ENCODE measurements at places on chromosomes 13 and 19.
A peak's percentile ranks its signal among the peaks of the same experiment; 100 is the strongest.

- DNase-seq = no peak
- H3K27me3 ChIP-seq = no peaks in the 10 kb centered on the region
- H3K4me3 ChIP-seq = no peak overlapping the region
- H3K4me1 ChIP-seq = no peaks in the 10 kb centered on the region
- no peak overlapping the region for H3K27ac ChIP-seq
- no peaks in the 10 kb centered on the region for H3K36me3 ChIP-seq
Measured at GRCh38 chr13:98344392-98344791, 167.3 kb upstream of the RNF113B start.

- no peaks in the 10 kb centered on the region for H3K4me1 ChIP-seq
- H3K27me3 ChIP-seq = no peaks in the 10 kb centered on the region
- no peak overlapping the region for H3K27ac ChIP-seq
- DNase-seq = no peak
- H3K4me3 ChIP-seq = no peak overlapping the region
Measured at GRCh38 chr13:103210348-103210747, 144.1 kb upstream of the SLC10A2 start.

GRCh38 chr19:53982611-53983010 is 8.8 kb upstream of the CACNG6 start:
- no peaks in the 10 kb centered on the region for H3K4me1 ChIP-seq
- H3K36me3 ChIP-seq = no peaks in the 10 kb centered on the region
- H3K27ac ChIP-seq = no peak overlapping the region
- H3K4me3 ChIP-seq = no peak overlapping the region

DNA sequence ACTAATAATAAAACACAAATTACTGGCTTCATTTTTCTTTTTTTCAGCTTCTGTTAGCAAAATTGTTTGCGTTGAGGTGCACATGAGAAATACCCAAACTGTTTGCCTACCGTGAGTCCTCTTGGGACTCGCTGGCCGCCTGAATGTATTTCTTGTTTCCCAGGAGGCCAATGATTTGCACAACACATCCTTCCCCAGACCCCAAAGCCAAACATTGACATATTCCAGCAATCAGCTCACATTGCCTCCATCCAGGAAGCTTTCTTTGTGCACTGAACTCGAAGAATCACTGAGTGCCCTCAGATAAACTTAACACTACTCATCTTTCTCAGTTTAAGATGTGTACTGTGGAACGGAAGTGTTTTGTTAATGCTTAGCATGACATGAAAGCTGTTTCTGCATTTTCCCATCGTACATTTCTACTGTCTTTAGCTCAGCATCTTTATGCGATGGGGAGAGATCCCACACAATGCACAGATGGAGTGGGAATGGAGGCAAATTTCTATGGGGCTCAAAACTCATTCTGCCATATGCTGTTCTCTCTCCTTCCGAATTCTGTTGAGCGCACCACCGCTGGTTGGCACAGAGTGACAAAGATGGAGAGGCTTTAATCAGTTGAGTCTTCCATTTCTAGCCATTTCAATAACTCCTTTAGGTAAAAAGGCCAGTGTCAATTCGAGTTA is 399.5 kb downstream of the RFC3 start:
- H3K4me1 ChIP-seq = no peaks in the 10 kb centered on the region
- H3K27me3 ChIP-seq = no peaks in the 10 kb centered on the region
- no peak overlapping the region for H3K27ac ChIP-seq
- H3K36me3 ChIP-seq = no peaks in the 10 kb centered on the region
- no peak for DNase-seq
- H3K4me3 ChIP-seq = no peak overlapping the region

GRCh38 chr19:29836409-29836825 is 24.6 kb downstream of the CCNE1 start:
- H3K27me3 ChIP-seq = peaks cover 3% of the 10 kb centered on the region
- peaks cover 2% of the 10 kb centered on the region for H3K4me1 ChIP-seq
- DNase-seq = no peak
- H3K27ac ChIP-seq = no peak overlapping the region
- no peak overlapping the region for H3K4me3 ChIP-seq
- H3K36me3 ChIP-seq = no peaks in the 10 kb centered on the region

DNA sequence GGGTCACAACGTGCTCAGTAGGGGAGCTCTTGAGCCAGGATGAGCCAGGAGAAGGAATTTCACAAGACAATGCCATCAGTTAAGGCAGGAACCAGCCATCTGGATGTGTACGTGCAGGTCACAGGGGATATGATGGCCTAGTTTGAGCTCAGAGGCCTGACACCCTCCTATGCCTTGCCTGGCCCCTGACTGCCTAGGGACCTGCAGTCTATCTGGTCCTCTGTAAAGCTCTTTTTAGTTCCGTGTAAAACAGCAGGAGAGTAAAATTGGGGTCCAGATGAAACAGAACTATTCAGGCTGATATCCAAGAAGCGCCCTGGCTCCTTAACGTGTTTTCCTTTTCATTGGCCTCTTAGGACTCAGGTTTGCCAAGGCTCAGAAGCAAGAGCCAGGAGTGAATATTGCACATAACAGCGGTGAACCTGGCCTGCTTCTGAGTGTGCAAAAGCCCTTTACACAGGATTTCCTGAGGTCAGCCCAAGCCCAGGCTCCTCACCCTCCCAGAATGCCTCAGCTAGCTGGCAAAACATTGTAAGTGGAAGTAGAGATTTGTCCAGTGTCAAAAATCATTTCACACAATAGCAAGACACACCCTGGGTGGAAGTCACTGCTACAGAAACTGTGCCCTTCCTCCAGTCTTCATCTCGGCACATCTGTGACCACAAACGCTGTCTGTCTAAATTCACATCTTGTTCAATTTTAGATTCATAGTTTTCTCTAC is 777.2 kb downstream of the UQCRFS1 start:
- H3K27me3 ChIP-seq = no peaks in the 10 kb centered on the region
- no peaks in the 10 kb centered on the region for H3K36me3 ChIP-seq
- H3K4me3 ChIP-seq = no peak overlapping the region
- DNase-seq = peak; percentile 38
- H3K27ac ChIP-seq = peak overlapping the region; percentile 79
- H3K4me1 ChIP-seq = peaks cover 40% of the 10 kb centered on the region

GRCh38 chr19:18626906-18627305 is 9.9 kb upstream of the KLHL26 start:
- H3K36me3 ChIP-seq = no peaks in the 10 kb centered on the region
- no peaks in the 10 kb centered on the region for H3K4me1 ChIP-seq
- no peak overlapping the region for H3K4me3 ChIP-seq
- no peaks in the 10 kb centered on the region for H3K27me3 ChIP-seq
- no peak overlapping the region for H3K27ac ChIP-seq

DNA sequence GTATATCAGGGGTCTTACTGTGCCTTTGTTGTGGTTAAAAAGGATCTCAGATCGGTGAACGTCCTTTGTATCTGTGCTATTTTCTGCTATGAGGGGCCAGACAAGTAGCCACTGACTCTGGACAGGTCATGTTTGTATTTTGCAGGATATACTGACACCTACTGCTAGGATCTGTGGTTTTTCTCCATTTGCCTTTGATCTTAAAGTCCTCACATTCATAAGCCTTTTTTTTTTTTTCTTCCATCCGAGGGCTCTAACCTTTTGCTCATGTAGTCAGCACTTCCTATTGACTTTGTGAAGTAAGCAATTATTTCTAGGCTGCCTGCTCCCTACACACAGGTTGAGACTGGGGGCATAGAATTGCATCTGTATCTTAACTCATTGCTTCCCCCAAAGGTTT is 106.2 kb downstream of the SLITRK5 start:
- H3K36me3 ChIP-seq = no peaks in the 10 kb centered on the region
- H3K4me1 ChIP-seq = no peaks in the 10 kb centered on the region
- no peaks in the 10 kb centered on the region for H3K27me3 ChIP-seq
- H3K27ac ChIP-seq = no peak overlapping the region
- H3K4me3 ChIP-seq = no peak overlapping the region

- H3K27ac ChIP-seq = no peak overlapping the region
- no peak for DNase-seq
- H3K4me3 ChIP-seq = no peak overlapping the region
Measured at GRCh38 chr13:47076500-47076899, 179.6 kb upstream of the HTR2A start.

- peak; percentile 41 for DNase-seq
- no peaks in the 10 kb centered on the region for H3K27me3 ChIP-seq
- peaks cover 28% of the 10 kb centered on the region for H3K4me1 ChIP-seq
- no peaks in the 10 kb centered on the region for H3K36me3 ChIP-seq
Measured at GRCh38 chr13:50494138-50494537, 349.4 kb downstream of the DLEU7 start.

DNA sequence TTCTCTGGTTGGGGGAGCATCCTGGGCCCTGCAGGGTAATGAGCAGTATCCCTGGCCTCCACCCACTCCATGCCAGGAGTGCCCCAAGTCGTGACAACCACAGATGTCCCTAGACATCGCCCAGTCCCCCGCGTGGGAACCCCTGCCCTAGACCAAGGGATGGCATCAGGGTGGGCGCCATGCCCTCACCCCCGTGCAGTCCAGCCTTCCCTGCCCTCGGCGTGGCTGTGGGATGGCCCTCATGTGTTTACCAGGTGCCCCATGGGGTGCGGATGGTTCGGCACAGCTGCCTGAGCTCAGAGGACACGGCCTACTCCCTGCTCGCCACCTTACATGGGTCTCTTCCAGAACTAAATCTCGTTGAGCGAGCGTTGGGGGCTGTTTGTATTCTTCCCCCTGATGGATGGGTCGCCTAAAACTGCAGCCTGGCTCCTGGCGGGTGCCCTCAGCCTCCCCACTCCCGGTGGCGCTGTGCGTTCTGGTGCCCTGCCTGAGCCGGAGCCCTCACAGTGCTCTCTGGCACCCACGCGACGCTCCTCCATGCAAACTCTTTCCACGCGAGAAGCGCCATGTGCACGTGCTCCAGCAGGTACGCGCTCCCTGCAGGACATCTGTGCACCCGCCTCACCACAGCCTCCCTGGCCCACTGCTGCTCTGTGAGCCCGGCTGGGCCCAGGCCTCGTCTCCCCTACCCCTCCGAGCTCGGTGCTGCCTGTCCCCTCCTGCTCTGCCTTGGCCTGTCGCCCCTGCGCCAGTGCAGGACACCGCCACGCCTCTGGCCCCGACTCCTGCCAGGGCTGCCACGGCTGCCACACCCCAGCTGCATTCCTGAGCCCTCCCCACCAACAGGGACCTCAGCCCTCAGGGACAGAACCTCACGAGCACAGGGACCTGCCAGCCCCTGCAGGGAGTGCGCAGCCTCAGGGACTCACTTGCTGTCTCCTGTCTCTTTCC is 145.0 kb downstream of the KDM4B start:
- H3K4me3 ChIP-seq = no peak overlapping the region
- DNase-seq = no peak
- H3K36me3 ChIP-seq = peaks cover 70% of the 10 kb centered on the region

- no peak for DNase-seq
- no peaks in the 10 kb centered on the region for H3K36me3 ChIP-seq
- no peaks in the 10 kb centered on the region for H3K27me3 ChIP-seq
- H3K4me3 ChIP-seq = no peak overlapping the region
- H3K27ac ChIP-seq = no peak overlapping the region
Measured at GRCh38 chr13:47399599-47399998, 502.7 kb upstream of the HTR2A start.

GRCh38 chr19:2129022-2129421 is 22.3 kb downstream of the AP3D1 start:
- no peak overlapping the region for H3K27ac ChIP-seq
- peaks cover 73% of the 10 kb centered on the region for H3K36me3 ChIP-seq
- no peaks in the 10 kb centered on the region for H3K4me1 ChIP-seq
- no peak for DNase-seq
- no peak overlapping the region for H3K4me3 ChIP-seq

- H3K27ac ChIP-seq = no peak overlapping the region
- H3K4me1 ChIP-seq = no peaks in the 10 kb centered on the region
- H3K4me3 ChIP-seq = no peak overlapping the region
- DNase-seq = no peak
Measured at GRCh38 chr19:1748115-1748872, 5.0 kb upstream of the ONECUT3 start.

- no peaks in the 10 kb centered on the region for H3K4me1 ChIP-seq
- no peaks in the 10 kb centered on the region for H3K36me3 ChIP-seq
- no peaks in the 10 kb centered on the region for H3K27me3 ChIP-seq
- H3K27ac ChIP-seq = no peak overlapping the region
Measured at GRCh38 chr13:53327680-53328315, 299.2 kb downstream of the OLFM4 start.

DNA sequence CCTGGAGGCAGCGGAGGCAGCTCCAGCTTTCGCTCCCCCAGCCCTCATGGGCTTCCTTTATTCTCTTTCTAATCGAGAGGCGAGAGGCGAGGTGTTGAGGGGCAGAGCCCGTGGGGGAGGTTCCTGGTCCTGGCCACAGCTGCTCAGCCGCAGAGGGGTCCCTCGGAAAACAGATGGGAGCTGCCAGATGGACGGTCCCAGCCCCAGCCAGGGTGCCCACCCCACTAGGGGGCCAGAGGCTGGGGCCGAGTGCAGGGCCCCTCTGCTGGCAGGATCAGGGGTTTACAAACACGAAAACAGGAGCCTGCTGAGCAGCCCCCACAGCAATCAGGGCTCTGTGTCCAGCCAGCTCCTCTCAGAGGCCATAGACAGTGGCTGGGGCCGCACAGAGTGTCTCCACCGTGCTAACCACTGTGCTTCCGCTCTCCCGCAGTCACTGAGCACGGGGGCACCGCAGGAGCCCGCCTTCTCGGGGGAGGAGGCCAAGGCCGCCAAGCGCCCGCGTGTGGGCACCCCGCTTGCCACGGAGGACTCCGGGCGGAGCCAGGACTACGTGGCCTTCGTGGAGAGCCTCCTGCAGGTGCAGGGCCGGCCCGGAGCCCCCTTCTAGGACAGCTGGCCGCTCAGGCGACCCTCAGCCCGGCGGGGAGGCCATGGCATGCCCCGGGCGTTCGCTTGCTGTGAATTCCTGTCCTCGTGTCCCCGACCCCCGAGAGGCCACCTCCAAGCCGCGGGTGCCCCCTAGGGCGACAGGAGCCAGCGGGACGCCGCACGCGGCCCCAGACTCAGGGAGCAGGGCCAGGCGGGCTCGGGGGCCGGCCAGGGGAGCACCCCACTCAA is 182.2 kb downstream of the KDM4B start:
- no peaks in the 10 kb centered on the region for H3K27me3 ChIP-seq
- no peak for DNase-seq
- no peak overlapping the region for H3K27ac ChIP-seq
- peaks cover 24% of the 10 kb centered on the region for H3K36me3 ChIP-seq
- no peak overlapping the region for H3K4me3 ChIP-seq

- H3K4me1 ChIP-seq = no peaks in the 10 kb centered on the region
- H3K36me3 ChIP-seq = peaks cover 65% of the 10 kb centered on the region
- peak; percentile 37 for DNase-seq
Measured at GRCh38 chr13:72839831-72840426, 58.0 kb downstream of the PIBF1 start.

- H3K27ac ChIP-seq = no peak overlapping the region
- no peak overlapping the region for H3K4me3 ChIP-seq
- H3K4me1 ChIP-seq = peaks cover 6% of the 10 kb centered on the region
- DNase-seq = no peak
Measured at GRCh38 chr13:113273321-113273720, 23.7 kb upstream of the LAMP1 start.

- no peak overlapping the region for H3K27ac ChIP-seq
- DNase-seq = no peak
- no peaks in the 10 kb centered on the region for H3K36me3 ChIP-seq
- no peaks in the 10 kb centered on the region for H3K4me1 ChIP-seq
- H3K4me3 ChIP-seq = no peak overlapping the region
Measured at GRCh38 chr13:41403983-41404382, 53.4 kb upstream of the RGCC start.
